ENCODE measurements at places on chromosomes 6 and 20. TPM values are rescaled to one million over a fixed set of nuclear protein-coding genes. Genes with fewer than 3 reads are reported as not detected.

The DEFB132 gene
- total RNA-seq, result not detected

The GABRR1 gene
- total RNA-seq, result not detected

The UNC5CL gene
- 1.4 TPM for total RNA-seq

The MAP3K4 gene
- 47.7 TPM for total RNA-seq

The NEU1 gene
- total RNA-seq, result 81.0 TPM

The ETV7 gene
- total RNA-seq, result 6.3 TPM

The C20orf96 gene
- 8.8 TPM for total RNA-seq

The KCNK16 gene
- not detected for total RNA-seq

The ZBTB46 gene
- total RNA-seq, result 19.7 TPM

The SLC22A3 gene
- 30.6 TPM for total RNA-seq

The RPS6KA2 gene
- 136 TPM for total RNA-seq

The ZSCAN12 gene
- total RNA-seq, result 5.6 TPM

The EPB41L2 gene
- 174 TPM for total RNA-seq

The C20orf204 gene
- 1.9 TPM for total RNA-seq

The CCHCR1 gene
- 12.5 TPM for total RNA-seq

The SLC29A1 gene
- 59.8 TPM for total RNA-seq

The CLDN20 gene
- total RNA-seq, result not detected

The UBE2C gene
- 1.4 TPM for total RNA-seq

The FOXQ1 gene
- total RNA-seq, result 12.3 TPM

The DLK2 gene
- 0.23 TPM for total RNA-seq

The ANKRD66 gene
- total RNA-seq, result not detected

The CLVS2 gene
- total RNA-seq, result not detected

The NMBR gene
- not detected for total RNA-seq

The MYCT1 gene
- 23.5 TPM for total RNA-seq

The MLIP gene
- total RNA-seq, result 0.20 TPM

The STK38 gene
- total RNA-seq, result 27.8 TPM

The LINC00237 gene
- total RNA-seq, result not detected

The SENP6 gene
- 81.7 TPM for total RNA-seq

The ENPP5 gene
- total RNA-seq, result 7.3 TPM

The HTR1E gene
- not detected for total RNA-seq

The MROH8 gene
- 1.5 TPM for total RNA-seq

The TSPO2 gene
- total RNA-seq, result not detected

The RNF114 gene
- total RNA-seq, result 74.7 TPM

The PSORS1C2 gene
- total RNA-seq, result not detected

The LTB gene
- total RNA-seq, result 6.2 TPM

The PHF3 gene
- total RNA-seq, result 61.1 TPM

The BCAS1 gene
- 0.81 TPM for total RNA-seq

The EPB41L1 gene
- total RNA-seq, result 61.4 TPM

The TULP1 gene
- not detected for total RNA-seq

Measured in upper lobe of right lung (tissue), 1 donor.